T47D (cell line): ENCODE measurements at places on chromosomes 7 and 10.

DNA sequence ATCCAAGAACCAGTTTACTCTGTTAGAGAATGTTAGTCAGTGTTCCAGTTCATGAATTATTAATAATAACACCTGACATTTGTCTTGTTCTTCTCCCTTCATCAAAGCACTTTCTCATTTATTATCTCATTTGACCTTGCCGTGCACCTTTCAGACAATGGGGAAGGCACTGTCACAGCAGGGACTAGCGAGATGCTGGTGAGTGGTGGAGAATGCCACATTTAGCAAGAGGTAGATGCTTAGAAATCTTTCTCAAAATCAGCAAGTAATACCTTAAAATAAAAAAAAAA is 34.2 kb upstream of the XRCC2 start:
- DNase-seq: no peak

DNA sequence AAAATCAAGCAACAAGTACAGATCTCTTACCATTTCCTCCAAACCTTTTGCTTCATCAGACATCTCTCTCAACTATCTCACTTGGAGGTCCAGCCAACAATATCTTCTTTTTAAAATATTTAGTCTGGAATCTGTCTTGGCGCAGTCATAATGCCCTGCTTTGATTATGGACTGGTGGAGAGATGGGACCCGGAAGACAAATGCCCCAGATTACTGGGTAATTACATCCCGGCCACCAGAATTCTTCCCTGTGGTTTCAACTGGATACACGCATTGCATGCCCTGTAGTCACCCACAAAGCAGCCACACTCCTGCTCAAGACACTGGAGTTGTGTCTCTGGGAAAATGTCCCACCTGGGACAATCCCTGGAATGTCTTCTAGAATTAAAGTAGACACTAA is 65.5 kb downstream of the BPGM start:
- DNase-seq: no peak

DNA sequence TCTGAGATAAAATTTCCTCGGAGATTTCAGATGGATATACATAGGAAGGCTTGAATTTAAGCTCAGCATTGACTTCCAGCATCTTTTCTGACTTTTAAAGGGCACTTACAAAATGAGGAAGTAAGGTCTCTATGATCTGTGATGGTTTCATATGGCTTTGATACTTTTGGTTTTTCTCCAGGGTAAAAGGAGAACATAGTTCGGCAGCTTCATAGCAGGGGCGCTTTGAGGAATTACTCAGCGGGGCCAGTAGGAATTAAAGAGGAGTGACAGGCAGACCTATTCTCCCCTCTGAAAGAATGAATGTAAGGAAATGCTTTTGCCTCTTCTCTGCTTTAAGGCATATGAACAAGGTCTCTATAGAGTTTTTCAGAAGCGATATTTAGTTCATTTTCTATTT is 80.0 kb upstream of the PCDH15 start:
- DNase-seq: no peak

DNA sequence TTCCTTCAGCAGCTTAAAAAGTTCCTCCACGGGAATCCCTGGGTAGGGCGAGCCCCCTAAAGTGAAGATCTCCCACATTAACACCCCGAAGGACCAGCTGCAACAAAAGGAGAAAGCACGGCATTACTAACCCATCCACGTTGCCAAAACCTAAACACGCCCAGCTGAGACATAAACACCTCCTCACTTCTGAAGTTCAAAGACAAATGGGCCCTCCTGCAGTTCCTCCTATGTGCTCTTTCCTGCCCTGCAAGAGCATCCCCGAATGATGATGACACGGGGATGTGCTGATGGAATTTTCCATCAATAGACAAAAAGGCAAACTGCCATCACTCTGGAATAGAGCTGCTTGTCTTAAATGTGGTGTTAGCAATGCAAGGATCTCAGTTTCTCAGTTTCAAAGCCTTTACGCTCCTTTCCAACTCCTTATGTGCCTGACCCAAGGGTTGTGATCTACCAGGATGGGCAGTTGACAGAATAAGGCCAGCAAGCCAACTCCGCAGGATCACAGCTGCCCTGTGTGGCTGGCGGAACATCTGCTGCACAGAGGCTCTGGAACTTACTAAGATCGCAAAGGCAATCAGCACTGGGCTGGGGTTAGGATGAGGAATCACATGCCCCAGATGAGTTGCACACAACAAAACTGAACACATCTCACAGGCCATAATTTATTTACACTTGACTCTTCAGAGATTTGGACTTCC is 112.7 kb downstream of the FGFR2 start:
- no peak for DNase-seq

DNA sequence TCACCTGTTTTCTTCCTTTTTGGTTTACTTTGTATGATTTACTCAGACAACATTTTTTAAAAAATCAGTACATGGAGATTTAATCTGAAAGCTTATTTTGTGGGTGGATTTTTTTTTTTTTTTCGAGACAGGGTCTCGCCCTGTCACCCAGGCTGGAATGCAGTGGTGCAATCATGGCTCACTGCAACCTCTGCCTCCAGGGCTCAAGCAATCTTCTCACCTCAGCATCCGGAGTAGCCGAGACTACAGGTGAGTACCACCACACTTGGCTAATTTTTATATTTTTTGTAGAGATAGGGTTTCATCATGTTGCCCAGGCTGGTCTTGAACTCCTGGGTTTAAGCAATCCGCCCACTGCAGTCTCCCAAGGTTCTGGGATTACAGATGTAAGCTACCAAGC is 2.5 kb downstream of the GSTO1 start:
- DNase-seq: no peak

- DNase-seq: no peak
Observed at GRCh38 chr10:983971-984655, 4.1 kb upstream of the GTPBP4 start.
